ENCODE measurements at places on chromosomes 5 and 9.
A peak's percentile ranks its signal among the peaks of the same experiment; 100 is the strongest.

- peak; percentile 56 for DNase-seq
Observed at GRCh38 chr9:117682955-117683710, 21.1 kb upstream of the TLR4 start.

- no peak for DNase-seq
Observed at GRCh38 chr5:6791031-6791430, 77.8 kb downstream of the TENT4A start.

GRCh38 chr9:114278356-114278755, 44.5 kb upstream of the ORM1 start:
- no peak for DNase-seq

- DNase-seq: no peak
Observed at GRCh38 chr5:129656952-129657351, 90.9 kb upstream of the MINAR2 start.

- DNase-seq: no peak
Observed at GRCh38 chr9:127794001-127794791, 8.4 kb downstream of the CDK9 start.

GRCh38 chr9:34744295-34745221, 34.6 kb upstream of the CCL21 start:
- DNase-seq: peak; percentile 88

- no peak for DNase-seq
Observed at GRCh38 chr9:94017939-94018531, 62.9 kb upstream of the BARX1 start.

- DNase-seq: peak; percentile 20
Observed at GRCh38 chr5:50744776-50745175, 78.3 kb downstream of the PARP8 start.

- DNase-seq: no peak
Observed at GRCh38 chr9:30713243-30713642, 1671.2 kb upstream of the ACO1 start.

DNA sequence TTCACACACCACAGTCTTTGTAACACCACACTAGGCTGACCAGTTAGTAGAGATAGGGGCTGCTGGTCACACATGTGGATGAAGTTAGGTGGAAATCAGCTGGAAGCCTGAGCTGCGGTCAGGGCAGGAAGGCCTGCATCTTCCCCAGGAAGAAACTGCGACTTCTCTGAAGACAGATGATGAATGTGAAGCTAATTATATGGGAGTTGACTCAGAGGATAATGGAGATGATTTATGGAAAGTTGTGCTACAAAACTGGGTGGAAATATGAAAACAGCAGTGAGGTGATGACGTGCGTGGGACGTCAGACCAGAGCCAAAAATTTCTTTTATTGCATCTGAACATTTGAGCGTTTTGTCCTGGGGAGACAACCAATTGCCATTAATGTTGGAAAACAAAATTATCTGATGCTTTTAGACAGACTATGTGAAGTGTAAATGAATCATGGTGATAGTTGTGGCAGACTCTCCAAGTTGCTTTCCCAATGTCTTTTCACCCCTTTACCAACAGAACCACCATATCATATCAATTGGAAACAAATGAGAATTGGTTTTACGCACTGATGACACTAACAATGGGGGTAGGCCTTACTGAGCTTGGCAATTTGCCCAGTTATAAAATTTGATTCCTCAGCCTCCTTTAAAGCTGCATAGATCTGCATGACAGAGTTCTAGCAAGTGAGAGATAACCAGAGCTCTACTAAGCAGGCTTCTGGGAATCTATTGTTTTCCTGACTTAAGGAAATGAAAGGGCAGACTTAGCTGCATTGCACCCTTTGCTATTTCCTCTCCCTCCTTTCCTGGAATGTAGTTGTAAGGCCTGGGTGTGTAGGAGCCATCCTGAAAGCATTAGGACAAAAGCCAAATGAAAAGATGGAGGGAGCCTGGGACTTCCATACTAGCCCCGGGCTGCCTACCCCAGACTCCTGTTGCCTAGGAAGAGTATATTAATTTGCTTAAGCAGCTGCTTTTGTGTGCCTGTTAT, 84.0 kb downstream of the RAB3C start:
- no peak for DNase-seq

DNA sequence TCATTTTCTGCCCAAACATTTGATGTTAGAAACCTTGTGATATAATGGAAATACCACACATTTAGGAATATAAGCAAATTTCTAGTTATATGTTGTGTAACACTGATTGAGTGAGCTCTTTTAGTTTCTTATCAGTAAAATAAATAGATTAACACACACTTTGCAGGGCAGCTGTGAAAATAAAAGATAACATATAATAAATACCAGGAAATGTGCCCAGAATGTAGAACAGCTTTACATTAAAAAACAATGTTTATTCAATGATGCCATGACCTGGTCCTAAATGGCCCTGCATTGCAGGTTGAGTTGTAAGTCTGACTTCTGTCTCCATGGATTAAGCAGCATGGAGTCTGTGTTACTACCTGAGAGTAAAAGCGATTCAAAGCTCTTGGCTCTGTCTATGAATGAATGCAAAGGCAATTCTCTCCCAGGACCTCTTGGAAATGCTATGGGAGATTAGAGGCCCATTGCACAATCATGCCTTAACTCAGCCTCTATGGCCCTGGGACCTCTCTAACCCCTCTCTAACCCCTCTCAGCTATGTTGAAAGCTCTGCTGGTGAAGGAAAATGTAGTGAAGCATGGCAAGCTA, 296.0 kb upstream of the ACTBL2 start:
- no peak for DNase-seq

- DNase-seq: no peak
Observed at GRCh38 chr9:78319197-78320029, 22.5 kb downstream of the PSAT1 start.

- no peak for DNase-seq
Observed at GRCh38 chr9:104984948-104985347, 57.0 kb upstream of the ABCA1 start.

GRCh38 chr5:172777881-172778814, 7.2 kb upstream of the DUSP1 start:
- DNase-seq: peak; percentile 97

- DNase-seq: no peak
Observed at GRCh38 chr5:151173711-151174611, 16.4 kb upstream of the ANXA6 start.

GRCh38 chr5:88778736-88779135, 104.2 kb downstream of the MEF2C start:
- no peak for DNase-seq

- no peak for DNase-seq
Observed at GRCh38 chr9:89465001-89465451, 32.9 kb downstream of the SEMA4D start.

- DNase-seq: peak; percentile 35
Observed at GRCh38 chr5:71938895-71939294, 168.4 kb upstream of the MAP1B start.

- no peak for DNase-seq
Observed at GRCh38 chr9:75063556-75064305, 24.2 kb downstream of the NMRK1 start.

GRCh38 chr5:133842846-133843611, 125.4 kb downstream of the C5orf15 start:
- no peak for DNase-seq

- no peak for DNase-seq
Observed at GRCh38 chr9:133591116-133591910, 17.9 kb downstream of the FAM163B start.

DNA sequence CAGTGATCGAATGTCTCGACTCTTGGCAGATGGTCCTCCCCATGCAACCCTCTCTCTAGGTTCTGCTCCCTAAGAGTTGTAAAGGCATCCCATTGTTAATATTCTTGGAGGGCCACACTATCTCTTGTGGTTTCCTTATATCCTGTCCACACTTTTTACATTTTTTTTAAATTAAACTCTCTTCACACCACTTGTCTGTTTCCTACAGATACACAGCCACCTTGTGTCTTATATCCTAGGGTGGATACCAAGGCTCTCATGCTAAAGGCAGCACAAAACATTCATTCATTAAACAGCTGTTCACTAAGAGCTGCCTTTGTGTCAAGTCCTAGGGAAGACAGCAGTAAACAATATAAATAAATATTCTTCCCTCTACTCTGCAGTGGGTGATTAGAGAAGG, 60.5 kb upstream of the SHISAL2B start:
- DNase-seq: no peak

DNA sequence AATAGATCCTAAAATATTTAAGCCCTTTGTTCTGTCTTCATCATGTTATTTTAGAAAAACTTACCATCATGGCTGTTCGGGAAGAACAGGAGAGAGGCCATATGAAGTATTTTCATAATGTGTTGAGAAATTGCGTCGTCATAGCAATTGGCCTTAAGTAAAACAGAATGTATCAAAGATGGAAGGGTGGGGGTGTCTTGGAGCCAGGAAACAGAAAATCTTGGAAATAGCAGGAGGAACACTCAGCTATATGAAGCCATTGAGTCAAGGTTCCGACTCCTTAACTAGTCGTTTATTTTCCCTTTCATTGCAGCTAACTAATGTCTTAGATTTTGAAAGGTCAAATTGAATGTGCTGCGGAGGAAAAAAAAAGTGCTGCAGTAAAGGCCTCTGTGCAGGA, 1.3 kb downstream of the SPTAN1 start:
- peak; percentile 63 for DNase-seq

DNA sequence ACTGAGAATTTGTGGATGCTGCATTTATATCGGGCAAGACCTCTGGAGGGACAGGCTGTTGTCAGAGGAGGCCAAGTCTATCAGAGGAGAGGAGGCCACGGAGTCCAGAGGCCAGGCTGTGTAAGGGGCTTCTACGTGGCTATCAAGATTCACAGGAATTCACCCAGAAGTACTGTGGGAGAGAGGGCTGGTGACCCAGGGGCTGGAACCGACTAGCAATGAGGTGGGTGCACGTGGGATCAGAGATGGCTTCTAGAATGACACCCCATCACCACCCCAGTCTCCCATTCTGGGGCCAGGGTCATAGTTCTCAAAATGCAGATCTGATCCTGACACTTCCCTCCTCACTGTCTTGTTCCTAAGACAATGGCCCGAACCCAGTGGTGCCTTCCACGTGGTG, 61.2 kb upstream of the PHYKPL start:
- DNase-seq: no peak

GRCh38 chr5:40838086-40838485, 3.1 kb upstream of the RPL37 start:
- no peak for DNase-seq

- peak; percentile 6 for DNase-seq
Observed at GRCh38 chr5:100131161-100131560, 404.0 kb upstream of the FAM174A start.

- DNase-seq: no peak
Observed at GRCh38 chr5:150278916-150279315, 10.7 kb downstream of the CAMK2A start.

DNA sequence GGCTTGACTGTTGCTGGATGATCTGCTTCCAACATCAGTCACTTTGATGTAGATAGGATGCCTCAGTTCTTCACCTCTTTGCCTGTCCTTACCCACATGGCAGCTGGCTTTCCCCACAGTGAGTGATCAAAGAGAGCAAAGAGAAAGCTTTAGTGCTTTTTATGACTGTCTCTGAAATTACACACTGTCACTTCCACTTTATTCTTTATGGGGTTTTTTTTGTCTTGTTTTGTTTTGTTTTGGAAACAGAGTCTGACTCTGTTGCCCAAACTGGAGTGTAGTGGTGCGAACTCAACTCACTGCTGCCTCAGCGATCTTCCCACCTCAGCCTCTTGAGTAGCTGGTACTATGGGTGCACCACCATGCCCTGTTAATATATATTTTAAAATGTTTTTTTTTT, 32.4 kb upstream of the C5orf24 start:
- no peak for DNase-seq

DNA sequence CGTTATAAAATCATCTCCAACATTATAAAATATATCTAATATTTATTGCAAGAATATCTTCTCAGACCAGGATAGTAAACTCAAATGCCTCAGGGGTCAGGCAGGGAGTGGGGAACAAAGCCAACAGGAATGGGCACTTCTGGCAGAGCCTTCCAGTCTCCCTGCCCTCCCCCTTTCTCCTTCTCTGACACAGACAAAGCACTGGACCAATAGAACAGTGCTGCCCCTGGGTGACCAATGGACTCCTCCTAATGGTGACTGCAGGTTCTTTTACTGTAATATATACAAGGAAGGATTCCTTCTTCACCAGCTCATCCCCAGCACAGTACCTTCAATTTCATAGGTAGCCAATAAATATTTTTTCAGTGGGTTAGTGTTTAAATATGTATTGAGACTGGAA, 31.1 kb upstream of the MAMDC2 start:
- no peak for DNase-seq

GRCh38 chr9:131743501-131743900, 3.6 kb upstream of the RAPGEF1 start:
- no peak for DNase-seq

DNA sequence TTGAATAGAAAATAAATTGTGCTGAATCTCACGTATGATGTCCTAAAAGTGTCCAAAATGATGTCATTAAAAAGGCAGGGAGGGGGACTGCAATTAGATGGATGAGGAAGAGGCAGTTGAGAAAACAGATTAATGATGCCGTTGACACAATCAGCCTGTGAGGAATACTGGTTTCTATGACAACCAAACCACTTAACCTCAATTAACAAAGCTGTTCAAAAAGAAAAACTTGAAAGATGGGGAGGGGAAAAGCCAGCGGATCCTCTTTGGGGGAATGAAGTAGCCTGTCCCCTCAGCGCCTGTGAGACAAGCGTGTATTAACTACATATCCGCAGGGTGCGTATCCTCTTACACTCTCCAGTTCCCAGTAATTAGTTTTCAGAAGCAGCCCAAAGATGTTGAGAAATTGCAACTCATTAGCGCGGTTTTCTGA, 160.7 kb downstream of the TTC39B start:
- no peak for DNase-seq

- DNase-seq: peak; percentile 78
Observed at GRCh38 chr5:138469540-138470321, 4.5 kb downstream of the EGR1 start.

GRCh38 chr5:154743812-154744211, 11.4 kb upstream of the LARP1 start:
- no peak for DNase-seq

GRCh38 chr9:110047955-110048402, 160.0 kb downstream of the C9orf152 start:
- DNase-seq: no peak

GRCh38 chr5:90473396-90474234, 956 bp downstream of the MBLAC2 start:
- peak; percentile 47 for DNase-seq

- DNase-seq: peak; percentile 96
Observed at GRCh38 chr5:124824637-124825158, 78.3 kb upstream of the ZNF608 start.

GRCh38 chr9:99833735-99834134, 12.1 kb downstream of the NR4A3 start:
- no peak for DNase-seq

- DNase-seq: no peak
Observed at GRCh38 chr5:145683431-145683830, 151.7 kb downstream of the PRELID2 start.
